Psoas muscle (tissue), 8 donors: ENCODE measurements at places on chromosomes 5 and 9. TPM values are rescaled to one million over a fixed set of nuclear protein-coding genes. Genes with fewer than 3 reads are reported as not detected.

DNA sequence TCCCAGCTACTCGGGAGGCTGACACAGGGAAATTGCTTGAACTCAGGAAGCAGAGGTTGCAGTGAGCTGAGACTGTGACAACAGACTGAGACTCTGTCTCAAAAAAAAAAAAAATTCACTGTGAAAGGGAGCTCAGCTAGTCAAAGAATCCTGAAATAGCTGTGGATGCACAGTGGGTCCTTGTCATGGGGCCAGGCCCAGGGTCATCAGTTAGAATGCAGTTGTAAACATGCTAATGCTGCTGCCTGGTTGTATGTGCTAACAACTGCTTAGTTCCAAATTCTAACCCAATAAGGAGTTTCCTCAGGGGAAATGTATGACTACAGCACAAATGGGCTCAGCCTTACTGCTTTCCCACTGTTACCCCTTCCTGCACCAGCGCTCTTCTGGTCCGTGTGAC lies 84.0 kb downstream of the PALM2AKAP2 start:
- no peak for DNase-seq

DNA sequence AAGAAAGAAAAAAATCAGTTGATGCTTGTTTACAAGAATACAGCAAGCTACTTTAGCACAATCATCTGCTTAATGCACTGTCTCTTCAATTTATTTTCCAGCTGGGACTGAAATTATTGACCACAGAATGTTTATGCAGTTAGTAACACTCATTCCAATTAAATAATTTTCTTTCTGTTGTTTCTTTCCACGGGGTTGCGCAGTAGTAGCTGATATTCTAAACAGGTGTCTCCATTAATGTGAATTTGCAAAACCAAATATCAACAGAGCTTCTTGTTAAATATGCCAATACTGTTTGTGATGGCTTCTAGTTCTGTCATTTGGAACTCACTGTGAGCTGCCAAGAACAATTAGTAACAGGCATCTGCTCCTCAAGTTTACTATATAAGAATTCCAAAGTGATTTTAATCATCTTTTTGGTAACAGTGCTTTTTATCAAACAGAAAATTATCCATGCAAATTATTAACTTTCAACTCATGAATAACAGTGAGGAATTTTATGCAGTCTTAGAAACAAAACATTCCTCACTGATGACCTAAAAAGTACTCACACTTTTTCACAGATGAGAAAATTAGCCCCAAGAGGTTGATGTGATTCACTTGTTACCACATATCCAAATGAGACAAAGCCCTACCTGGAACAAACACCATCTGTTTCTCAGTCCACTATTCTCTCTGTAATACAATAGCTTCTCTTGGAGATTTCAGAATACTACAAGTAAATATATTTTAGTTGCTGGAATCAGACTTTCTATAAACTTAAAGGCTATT lies 567.6 kb upstream of the RGMB start:
- no peak for DNase-seq

DNA sequence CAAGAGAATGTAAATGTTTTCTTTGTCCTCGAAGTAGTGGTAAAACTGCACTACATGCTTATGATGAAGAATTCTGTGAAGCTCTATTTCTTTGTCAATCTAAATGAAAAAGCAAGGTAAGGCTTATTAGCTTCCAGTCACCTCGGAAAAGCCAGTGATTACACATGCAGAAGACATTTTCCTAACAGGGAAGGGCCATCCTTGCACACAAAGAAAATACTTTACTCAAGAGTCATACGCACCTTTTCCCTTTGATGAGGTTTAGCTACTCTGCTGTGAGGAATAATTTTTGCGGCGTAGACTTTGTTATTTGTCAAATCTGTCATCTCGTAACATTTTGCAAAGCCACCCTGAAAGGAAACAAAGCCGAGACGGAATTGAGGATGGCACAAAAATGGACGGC lies 1.1 kb downstream of the PLK2 start:
- DNase-seq, result no peak

- DNase-seq, result no peak
Measured at GRCh38 chr9:84852617-84853301, 183.2 kb downstream of the NTRK2 start.

- no peak for DNase-seq
Measured at GRCh38 chr9:95268681-95269080, 48.8 kb downstream of the FANCC start.

DNA sequence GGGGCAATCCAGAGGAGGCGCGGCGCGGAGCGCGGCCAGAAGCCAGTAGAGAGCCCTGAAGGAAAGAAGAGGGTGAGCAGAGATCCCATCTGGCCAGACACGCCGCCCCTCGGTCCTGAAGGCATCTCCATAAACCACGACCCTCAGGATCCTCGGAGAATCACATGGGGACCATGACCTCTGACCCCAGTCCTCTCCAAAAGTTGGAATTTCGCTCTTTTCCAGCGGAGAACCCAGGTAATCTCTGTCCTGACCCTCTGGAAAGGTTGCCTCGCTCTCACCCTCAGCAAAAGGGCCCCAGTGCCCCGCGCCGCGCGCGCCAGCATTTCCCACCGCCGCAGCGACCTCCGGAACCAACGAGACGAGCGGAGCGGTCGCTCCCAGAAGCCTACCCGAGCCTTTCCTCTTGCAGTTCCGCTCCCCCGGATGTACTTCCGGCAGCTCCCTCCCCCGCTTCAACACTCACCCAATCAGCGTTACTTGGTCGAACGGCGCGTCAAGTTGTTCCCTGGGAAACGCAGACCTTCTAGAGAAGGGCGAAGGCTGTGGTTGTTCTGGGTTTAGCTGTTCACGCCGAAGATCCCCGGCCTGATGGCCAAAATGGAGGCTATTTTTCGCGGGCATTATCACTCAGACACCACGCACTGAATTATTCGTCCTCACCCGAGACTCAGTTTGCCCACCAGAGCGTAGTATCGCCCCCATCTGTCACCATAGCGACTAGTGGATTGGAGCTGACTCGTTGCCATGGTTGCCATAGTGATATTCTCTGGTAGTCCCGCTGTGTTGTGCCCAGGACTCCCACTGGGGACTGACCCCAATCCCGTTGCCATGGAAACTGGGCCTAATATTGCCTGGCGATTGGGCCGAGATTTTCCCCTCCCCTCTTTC lies at the start of gene STOML2:
STOML2 (minus strand) TSS at position 363 of the 891 bp plus-strand sequence; CDS start at position 326, 37 bp downstream.
- DNase-seq, result peak; percentile 95

DNA sequence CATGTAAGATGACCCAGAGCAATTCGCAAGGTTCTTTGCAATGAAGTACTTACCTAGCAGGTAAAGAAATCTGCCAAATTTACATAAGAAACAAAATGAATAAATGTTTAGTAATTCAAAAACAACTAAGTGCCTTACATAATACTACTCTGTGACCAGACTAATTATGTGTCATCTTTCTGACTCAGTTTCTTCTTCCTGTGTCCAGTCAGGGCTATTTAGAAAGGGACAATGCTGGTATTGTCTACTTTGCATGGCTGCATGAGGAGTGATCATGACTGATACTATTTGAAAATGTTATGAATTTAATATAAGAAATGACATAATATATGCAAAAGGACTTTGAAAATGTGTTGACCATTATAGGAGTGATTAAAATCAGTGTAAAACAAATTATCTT lies 210.0 kb downstream of the TMEM161B start:
- no peak for DNase-seq

DNA sequence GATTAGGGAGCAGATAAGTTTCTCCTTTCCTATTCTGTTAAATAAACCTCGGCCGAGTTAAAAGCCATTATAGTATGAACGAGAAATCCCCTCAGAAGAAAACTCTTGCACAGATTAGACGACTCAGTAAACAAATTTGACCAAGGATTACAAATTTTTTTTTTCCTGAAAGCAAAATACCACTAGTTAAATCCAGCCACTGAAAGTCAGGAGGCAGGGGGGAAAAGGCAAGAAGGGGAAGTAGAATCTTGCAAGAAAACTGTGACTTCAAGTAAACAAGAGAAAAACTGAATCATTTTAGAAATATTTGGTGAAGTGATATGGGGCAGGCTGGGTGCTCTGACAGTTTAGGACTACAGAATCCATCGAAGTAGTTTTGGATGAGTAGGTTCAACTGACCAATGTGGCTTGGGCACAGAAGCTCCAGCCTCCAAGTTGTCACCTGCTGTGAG lies 251.0 kb downstream of the DENND1A start:
- DNase-seq, result no peak

GRCh38 chr5:150203832-150204589 lies 14.1 kb downstream of the SLC6A7 start:
- DNase-seq, result no peak

DNA sequence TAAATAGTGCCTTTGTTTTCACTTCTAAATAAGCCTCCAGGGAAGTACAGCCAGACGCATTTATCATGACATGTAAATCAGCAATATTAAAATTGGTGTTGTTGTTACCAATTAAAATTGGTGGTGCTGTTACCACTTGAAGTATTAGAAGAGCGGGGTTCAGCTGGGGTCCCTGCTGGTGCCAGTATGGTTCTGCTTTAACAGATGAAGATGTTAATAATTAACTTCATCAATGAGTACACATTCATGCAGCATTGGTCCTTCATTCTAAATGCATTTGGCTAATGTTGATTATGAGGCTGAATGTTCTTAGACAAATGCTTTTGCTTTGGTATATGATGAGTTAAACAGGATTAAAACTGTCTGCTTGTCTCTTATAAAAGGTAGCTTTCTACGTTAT lies 67.6 kb upstream of the TMC1 start:
- no peak for DNase-seq

DNA sequence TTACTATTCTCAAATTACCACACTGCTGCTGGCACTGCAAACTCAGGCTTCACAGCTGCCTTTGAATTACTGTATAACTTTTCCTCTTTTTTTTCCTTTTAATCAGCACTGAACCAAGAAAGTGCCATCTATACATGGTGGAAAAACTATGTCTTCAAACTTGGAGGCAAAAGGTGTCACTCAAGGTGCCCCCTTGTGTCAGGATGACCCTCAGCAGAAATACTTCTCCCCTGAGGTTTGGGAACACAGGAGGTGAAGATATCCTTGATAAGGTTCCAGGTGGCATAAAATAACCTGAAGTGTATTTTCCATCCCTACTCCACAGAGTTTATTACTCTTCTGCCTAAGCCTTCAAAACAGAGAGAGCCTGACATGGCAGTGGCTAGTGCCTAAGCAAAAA lies 14.5 kb downstream of the FRMD3 start:
- DNase-seq, result no peak

DNA sequence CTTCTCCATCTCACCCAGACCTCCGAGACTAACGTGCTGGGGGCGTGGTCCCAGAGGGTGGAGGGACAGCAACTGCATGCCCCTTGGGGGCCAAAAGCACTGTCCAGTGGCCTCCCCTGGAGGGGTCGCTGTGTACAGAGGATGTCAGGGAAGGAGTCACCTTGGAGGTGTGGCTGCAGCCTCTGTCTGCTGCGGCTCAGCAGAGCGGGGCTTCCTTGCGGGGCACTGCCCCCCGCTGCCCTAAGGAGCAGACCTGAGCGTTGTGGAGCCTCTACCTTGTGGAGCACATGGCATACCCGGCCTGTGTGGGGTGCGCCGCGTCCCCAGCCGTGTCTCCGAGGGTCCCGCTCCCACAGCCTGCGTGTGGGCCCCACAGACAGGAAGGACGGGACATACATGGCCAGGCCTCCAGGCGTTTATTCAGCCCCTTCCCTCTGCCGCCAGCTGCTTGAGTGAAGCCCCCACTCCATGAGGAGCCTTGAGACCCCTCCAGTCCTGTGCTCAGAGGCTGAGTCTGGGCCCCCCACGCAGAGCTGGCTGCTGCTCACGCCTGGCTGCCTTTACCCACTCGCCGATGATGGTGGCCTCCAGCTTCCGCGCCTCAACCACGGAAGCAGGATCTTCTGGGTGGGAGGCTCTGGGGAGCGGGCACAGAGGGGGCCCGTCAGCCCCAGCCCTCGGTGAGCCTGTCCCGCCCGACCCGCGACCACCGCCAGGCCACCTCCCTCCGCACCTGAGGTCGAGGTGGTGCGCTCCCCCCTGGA lies 4.2 kb downstream of the DPP7 start:
- DNase-seq, result peak; percentile 49

GRCh38 chr5:104541141-104541785 lies 978.7 kb upstream of the NUDT12 start:
- no peak for DNase-seq

DNA sequence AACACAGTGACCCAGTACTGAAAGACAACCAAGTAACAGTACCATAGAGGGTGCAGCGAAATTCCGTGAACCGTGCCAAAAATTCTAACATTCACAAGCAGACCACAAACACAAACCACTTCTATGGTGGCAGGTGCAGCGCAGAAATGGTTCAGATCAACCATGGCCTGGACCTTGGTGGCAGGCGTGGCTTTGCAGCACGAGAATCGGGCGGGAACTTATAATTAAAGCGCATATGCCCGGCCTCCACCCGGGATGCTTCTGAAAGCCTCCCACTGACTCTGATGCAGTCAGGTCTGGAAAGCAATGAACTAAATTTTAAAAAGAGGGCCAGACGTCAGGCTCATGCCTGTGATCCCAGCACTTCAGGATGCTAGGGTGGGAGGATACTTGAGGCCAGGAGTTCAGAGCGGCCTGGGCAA lies 68.0 kb upstream of the TBC1D9B start:
- DNase-seq, result no peak

DNA sequence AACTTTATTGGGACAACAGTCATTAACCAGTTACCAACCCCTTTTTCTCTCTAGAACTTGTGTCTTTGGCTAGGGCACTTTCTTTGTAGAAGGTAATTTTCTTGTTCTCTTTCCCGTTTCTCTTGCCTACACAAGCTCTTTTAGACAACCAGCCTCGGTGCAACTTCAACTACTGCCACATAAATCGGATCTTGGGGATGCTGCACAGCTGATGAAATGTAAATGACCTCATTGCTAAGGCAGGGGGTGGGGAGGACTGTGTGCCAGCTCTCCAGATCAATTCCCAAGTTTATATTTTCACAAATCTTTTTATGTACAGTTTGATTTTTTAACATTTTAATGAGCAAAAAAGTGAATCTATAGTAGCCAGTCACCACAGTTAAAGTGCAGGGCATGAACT lies 157.6 kb downstream of the DENND1A start:
- DNase-seq, result no peak

GRCh38 chr5:170296935-170297588 lies 515 bp downstream of the LCP2 start:
- no peak for DNase-seq

DNA sequence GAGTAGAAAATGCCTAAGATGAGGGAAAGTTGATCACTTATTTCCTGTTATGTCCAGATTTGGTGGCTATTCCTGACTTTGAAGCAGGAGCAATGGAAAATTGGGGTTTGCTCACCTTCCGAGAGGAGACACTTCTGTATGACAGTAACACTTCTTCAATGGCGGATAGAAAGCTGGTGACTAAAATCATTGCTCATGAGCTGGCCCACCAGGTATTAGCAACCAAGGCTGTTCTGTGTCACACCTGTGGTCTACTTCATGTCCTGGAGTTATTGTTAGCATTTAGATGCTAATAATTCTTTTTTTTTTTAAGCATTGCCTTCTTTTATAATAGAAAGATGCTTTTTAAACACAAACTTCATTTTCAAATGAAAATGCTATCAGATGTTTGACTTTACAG lies 57.9 kb downstream of the LNPEP start:
- no peak for DNase-seq

INSYN2B gene
- polyA plus RNA-seq, result not detected

SMIM33 gene
- not detected for polyA plus RNA-seq

MEIKIN gene
- not detected for polyA plus RNA-seq
